Amniotic epithelial cell (primary cell): ENCODE measurements at places on chromosomes 7 and 10.

DNA sequence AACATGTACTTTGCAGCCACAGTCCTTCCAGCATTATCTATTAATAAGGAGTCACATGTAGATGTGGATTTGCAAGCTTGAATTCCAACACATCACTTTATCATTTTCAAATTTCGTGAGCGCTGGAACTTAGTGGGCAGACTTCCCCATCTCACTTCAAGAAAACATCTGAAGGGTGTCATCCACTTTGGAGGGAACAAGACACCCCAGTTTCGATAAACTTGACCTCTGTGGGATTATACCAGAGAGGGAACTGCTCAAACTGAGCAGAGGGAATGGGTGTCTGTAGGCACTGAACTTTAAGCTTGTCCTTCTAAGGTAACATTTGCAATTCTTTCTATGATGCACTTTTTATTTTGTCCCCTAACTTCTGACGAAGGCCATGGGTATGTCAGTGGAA lies 27.5 kb downstream of the ADRB1 start:
- no peak for DNase-seq

DNA sequence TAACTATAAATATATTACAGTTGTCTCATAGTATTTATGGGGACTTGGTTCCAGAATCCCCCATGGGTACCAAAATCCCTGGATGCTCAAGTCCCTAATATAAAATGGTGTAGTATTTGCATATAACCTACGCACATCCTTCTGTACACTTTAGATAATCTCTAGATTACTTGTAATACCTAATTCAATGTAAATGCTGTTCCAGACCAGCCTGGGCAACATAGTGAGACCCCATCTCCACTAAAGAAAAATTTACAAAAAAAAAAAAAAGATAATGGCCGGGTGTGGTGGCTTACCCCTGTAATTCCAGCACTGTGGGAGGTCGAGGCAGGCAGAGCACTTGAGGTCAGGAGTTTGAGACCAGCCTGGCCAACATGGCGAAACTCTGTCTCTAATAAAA lies 17.4 kb upstream of the GNA12 start:
- no peak for DNase-seq

DNA sequence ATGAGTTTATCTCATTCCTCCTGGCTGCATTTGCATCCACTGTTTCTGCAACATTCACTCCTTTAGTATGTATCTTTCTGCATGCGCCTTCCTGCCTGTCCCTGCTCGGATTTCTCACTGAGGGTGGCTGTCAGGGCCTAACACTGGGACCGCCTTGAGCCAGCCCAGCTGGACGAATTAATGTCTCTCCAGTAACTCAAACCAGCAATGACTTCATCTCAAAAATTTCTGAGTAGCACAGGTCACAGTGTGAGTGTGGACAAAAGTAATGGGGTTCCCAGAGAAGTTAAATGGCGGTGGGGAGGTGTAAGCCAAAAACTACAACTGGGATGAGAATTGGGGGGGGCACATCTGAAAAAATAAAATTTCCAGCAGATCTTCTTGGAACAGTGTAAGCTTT lies 444.0 kb upstream of the MGMT start:
- no peak for DNase-seq

DNA sequence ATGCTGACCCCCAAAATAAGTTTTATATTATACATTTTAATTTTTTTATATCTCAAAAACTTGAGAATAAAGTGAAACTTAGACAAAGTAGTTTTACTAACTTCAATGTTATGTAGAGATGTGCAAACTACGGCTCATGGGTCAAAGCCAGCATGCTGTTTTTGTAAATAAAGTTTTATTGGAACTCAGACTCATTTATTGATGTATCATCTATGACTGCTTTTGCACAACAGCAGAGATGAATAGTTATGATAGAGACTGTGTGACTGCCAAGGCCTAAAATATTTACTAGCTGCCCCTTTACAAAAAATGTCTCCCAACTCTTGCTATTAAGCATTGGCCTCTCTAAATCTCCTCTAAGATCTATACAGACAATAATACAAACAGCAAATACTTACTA lies 12.4 kb downstream of the MTPN start:
- no peak for DNase-seq

- no peak for DNase-seq
Measured at GRCh38 chr10:17349717-17350116, 104.7 kb downstream of the ST8SIA6 start.

DNA sequence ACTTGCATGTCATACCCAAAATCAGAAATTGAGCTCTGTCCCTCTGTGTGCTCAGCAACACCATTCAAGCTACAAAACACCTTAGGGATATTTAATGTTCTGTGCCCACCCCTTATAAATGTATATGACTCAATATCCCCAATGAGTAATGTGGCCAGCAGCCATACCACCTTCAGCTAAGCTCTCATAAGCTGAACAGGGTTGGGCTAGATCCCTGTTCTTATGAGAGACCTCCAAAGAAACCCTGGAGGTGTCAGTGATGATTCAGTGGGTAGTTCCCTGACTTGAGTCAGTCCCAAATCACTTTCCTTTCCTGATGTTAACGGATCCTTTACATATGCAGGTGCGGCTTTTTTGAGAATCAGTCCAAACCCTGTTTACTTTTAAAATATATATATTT lies 253.8 kb downstream of the CREB5 start:
- DNase-seq = no peak

DNA sequence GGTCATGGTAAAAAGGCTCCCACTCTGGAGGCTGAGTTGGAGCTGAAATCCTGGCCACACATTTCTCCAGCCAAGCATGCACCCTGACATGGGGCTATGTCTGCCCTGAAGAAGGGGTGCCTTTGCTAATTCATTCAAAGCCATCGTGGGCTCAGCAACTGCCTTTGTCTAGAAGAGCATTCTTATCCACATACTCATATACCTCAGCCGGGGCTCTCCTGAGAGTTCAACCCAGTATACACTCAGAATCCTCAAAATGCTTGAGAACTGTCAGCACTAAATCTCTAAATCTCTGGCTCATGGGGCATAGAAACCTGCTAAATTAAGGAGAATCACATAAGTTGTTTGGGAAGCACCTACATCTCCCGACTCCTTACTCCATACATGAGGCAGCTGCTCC lies 89.3 kb downstream of the MRPL32 start:
- peak; percentile 13 for DNase-seq

GRCh38 chr10:27801171-27801785 lies 55.7 kb upstream of the MKX start:
- DNase-seq = no peak

DNA sequence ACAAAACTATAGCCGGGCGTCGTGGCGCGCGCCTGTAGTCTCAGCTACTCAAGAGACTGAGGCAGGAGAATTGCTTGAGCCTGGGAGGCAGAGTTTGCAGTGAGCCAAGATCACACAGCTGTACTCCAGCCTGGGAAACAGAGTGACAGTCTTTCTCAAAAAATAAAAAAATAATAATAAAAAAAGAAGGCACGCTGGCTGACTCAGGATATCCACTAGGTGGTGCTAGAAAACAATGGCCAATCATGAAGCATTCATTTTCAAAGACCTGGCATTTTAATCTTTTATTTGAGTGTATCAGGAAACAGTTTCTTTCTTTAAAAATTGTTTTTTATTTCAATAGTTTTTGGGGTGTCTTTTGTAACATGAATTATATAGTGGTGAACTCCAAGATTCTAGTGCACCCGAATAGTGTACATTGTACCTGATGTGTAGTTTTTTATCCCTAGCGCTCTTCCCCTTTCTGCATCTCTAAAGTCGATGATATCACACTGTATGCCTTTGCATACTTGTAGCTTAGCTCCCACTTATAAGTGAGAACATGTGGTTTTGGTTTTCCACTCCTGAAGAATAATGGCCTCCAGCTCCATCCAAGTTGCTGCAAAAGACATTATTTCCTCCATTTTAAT lies 88.6 kb downstream of the LYZL1 start:
- peak; percentile 29 for DNase-seq

- DNase-seq = no peak
Measured at GRCh38 chr10:38076687-38077086, 17.4 kb upstream of the ZNF37A start.

DNA sequence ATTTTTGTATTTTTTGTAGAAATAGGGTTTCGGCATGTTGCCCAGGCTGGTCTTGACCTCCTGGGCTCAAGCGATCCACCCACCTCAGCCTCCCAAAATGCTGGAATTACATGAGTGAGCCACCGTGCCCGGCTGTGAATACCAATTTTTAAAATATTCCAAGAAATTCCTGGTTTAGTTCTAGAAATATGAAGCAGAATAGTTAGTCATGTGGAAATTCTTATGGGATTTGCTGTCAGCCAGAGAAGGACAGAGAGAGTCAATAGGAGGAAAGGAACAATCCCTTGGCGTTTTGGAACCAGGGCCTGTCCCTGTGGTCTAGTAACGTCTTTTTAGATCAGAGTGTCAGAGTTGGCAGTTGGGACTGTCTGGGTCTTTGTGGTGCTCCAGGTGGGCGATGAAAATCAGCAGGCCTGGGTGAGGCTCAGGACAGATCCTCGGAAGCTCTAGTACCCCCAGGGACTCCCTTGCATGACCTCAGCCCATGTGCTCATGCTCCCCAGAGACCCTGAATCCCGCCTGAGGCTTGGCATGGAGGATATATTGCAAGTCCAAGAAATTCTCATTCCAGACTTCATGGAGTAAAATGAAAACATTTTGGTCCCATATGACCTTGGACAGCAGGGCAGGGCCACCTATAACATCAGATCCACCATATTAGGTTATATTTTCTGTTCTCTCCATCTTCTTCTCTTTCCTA lies 7.8 kb downstream of the NODAL start:
- no peak for DNase-seq

DNA sequence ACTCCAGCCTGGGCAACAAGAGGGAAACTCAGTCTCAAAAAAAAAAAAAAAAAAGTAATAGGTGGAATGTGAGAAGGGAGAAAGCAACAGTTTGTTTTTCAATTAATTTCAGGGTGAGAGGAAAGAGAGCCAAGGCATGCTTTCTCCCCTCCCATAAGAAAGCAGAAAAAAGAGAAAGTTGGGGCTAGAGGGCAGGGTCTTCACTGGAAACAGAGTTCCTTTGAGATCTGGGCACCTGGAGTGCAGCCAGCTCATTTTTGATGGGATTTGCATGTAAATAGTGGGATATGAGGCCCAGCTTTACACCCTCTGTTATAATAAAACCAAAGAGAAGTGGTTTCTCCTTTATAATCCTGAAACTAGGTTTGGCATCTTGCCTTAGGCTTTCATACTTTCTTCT lies 13.8 kb upstream of the STOX1 start:
- no peak for DNase-seq

DNA sequence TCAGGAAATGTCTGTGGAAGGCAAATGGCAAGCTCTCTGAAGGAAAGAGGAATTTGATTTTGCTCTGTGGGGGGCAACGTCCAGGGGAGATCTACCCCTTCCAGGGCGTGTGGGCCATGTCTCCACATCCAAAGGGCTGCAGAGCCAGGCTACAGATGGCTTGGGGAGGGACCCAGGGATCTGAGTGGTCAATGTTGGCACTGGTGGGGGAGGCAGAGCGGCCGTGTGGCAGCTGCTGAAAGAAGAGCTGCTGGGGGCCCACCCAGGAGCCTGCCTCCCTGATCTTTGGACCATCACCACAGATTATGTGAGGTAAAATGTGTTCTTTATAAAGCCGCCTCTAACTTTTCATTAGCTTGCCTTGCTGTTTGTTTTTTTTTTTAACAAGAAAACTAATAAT lies 144.1 kb downstream of the HERPUD2 start:
- DNase-seq = no peak

- DNase-seq = peak; percentile 76
Measured at GRCh38 chr7:108146070-108146842, 16.1 kb upstream of the LAMB4 start.

DNA sequence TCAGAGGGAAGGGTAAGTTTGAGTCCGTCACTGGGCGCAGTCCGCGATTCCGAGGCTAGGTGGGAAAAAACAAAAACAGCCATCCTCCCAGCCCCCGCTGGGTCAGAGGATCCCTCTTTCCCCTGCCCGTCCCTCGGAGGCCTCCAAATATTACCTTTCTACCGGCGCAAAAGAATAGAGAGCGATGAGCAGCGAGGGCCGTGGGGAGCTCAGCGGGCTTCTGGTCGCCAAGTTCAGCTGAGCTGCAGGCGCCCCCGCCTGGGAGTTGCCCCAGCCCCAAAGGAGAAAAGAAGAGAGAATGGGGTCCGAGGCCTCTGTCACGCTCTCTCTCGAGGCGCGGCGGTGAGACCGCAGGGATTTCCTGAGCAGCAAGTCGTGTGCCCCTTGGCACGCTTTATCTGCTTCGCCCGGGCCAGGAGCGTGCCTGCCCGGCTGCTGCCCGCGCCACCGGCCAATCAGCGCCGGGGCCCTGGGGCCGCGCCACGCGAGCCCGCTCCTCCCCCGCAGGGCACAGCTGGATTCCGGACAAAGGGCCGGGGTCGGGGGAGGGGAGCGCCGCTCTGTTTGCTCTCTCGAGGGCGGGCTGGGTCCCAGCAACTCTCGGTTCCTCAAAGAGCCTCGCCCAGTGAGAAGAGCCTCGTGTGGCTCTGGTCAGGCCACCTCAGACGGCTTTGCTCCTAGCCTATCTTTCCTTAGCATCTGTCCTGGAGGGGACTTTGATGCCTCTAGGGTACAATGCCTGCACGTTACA lies at the start of gene NEUROG3:
TSS of gene NEUROG3 (minus strand) at position 367 of the 751 bp plus-strand sequence. CDS start 379 bp downstream, outside the sequence.
- no peak for DNase-seq

DNA sequence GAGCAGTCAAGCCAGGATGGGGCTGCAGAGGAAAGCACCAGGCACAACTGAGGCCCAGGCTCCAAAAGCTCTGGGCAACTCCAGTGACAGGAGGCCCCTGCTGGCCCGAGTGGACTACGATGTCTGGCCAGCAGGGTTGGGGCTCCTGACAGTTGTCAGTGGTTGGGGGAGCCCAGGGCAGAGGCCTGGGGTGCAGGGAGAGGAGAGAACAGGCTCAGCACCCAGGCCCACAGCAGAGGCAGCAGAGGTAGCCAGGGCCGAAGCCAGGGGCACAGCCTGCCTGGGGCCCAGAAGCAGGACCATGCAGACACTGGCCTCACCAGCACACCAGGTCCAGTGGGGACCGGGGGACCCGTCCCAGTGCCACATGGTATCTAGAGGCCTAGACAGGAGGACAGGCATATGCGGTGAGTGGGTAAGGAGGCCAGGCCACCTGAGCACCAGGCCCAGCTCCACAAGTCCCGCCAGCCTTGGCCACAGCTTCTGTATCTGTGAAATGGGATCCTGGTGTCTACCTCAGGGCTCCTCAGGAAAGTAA lies 46.0 kb upstream of the LRRC18 start:
- DNase-seq = no peak
